ENCODE measurements at places on chromosomes 3 and 15.

DNA sequence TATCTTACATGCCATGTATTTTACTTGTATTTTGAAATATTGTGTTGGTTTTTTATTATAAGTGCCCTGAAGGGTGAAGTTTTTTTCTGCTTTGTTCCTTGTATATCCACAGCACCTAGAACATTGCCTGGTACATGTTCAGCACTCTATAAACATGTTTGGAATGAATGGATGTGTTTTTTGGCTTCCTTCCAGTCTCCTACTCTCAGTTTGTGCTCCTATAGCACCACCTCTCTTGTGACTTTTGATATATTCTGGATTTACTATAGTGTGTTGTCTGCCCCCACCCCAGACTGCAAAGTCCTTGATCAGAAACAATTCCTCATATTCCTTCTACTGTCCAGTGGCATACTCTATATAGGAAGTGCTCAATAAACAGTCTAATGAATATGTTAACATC is 60.6 kb downstream of the PLCL2 start:
- no peak for DNase-seq

DNA sequence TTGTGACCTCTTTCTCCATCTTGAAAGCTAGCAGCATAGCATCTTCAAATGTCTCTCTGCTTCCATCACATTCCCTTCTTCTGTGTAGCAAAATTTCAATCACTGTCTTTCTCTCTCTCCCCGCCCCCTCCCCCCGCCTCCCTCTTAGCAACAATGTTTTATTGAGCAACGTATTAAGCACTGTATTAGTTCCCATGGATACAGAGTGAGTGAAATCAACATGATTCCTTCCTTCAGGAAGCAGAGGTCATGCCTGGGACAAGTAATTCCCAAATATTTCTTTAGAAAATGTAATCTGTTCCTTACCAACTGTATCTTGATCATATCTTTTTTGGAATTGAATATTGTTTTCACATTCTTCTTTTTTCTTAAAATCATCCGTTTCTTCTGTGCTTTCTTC is 373.7 kb upstream of the NECTIN3 start:
- no peak for DNase-seq

- DNase-seq: no peak
Measured at GRCh38 chr15:94240480-94240879, 9.1 kb downstream of the MCTP2 start.

DNA sequence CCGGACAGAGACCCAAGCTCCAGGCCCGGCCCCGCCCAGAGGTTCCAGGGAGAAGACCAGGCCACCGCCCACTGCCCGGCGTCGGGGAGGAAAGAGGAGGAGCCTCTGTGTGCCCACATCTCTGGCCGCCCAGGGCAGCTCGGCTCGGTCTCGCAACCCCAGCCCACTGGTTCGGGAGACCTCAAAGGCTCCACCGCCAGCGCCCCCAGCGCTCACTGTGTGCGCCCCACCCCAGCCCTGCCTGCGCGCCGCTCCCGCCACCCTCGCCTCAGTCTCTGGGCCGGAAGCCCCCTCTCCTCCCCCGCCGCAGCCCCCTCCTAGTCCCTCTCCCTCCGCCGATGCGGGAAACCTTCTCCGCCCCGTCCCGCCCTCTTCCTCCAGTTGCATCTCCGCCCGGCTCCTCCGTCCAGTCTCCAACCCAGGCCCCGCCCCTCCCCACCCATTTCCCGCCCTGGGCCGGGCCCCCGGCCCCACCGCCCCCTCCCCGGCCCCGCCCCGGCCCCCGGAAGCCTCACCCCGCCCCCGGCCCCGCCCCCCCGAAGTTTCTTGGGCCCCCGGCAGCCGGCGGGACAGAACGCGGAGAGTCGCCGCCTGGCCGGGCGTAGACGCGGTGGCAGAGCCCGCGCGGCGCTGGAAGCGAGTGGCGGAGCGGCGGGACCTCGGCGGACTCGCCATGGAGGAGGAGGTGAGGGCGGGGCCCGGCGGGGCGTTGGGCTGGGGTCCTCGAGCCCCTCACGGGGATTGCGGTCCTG is at the start of gene PLEKHO2:
PLEKHO2 (plus strand) TSS at position 572 of the 752 bp plus-strand sequence; CDS start at position 674, 102 bp downstream.
- peak; percentile 92 for DNase-seq

DNA sequence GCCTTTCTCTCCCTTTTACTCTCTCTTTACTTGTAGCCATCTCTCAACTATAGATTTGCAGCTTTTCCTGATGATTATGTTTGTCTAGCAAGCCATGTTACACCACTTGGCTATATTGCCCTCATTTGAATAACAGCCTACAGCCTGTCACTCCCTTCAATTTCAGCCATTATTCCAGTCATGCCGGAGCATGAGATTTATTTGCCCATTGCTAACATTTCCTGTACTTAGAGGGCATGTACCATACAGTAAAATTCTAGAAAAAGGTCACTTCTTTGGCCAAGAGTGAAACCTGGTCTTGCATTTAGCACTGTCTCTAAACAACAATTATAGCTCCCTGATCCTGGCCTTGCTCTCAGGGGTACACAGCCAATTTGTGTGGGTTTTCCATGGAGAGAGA is 221.7 kb upstream of the TMC3 start:
- no peak for DNase-seq

DNA sequence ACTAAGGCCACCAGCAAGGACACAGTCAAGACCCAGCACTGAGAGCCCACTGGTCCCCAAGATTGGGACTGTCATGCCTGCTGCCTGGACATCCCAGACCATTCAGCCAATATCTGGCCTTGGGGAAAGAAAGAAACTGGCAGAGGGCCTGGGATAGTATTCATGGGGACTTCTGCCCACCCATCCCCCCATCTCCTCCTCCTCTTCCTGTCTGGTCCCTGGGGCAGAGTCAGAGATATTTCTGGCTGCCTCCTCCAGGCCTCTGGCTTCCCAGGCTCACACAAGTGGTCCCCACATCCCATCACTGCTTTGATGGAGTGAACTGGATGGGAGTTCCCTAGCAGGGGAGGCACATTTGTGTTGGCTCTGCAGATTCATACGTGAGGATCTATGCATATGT is 4.2 kb upstream of the RASL12 start:
- DNase-seq: no peak

DNA sequence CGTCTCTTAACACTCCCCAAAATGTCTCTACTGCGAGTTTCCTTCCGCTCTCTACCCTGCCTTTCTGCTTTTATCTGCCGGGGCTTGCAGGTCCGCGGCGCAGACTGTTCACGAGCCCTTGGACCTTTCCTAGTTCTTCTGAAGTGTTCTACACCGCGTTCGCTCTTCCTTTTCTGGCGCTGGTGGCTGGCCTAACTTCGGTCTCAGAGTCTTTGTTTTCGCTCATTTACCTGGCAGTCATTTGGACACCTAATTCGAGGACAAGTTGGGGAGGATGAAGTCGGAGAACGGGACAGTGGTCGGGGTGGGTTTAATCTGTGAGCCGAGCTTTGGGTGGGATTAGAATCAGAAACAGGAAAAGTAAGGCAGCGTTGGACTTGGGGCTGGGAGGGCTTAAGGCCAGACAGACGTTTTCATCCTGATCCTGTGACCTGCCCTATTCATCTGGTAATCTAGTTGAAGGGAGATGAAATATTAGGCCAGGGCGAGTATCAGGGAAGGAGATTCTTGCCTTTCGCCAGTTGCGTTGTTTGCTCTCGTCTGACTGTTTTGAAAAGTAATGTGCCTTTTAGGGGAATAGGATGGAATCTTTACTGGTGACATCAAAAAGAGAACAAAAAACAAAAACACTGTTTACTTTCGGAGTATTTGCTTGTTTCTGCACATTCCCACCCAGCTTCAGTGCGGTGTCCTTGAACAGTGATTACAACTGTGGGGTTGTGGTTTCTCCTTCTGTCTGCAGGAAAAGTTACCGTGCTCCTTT is 1.8 kb downstream of the DIPK2A start:
- no peak for DNase-seq

DNA sequence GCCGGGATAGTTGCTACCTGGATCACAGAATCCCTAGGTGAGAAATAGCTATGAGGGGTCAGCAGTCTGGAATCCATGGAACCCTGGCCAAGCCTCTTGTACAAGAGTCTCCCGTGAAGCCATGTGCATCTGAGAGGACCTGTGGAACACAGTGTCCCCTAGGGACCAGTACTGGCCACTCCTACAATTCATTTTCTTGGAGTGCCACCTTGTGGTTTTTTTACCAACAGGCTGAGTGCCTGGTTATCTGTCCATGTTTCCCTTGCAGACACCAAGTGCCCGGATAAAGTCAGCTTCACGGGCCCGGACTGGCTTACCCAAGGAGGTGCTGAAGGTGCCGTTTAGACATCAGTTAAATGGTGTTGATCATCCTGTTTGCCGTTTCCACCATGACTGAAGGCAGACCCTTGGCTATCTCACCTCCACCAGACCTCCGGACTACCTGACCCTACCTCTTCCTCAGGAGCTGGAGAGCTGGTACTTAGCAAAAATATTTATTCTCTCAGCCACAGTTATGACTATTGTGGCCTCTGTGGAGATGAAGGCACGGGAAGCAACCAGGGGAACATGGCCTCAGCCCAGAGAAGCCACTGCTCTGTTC is 93.9 kb downstream of the RBPMS2 start:
- no peak for DNase-seq

DNA sequence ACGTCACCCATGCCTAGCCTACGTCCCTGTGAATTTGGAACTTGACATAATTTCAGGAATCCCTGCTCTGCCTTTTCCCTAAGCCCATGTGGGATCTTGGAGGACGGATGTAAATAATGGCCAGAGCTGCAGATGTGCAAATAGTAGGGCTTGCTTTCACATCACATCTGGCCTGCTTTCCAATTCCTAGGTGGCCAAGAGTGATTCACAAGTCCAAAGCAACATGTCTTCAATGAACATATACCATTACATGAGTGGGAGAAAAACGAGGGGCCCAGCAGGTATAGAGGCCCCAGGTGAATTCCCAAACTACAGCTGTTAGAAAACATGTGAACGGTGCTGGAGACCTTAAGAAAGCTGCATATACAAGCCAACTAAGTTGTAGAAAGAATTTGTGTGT is 214.6 kb downstream of the MAGI1 start:
- no peak for DNase-seq

- no peak for DNase-seq
Measured at GRCh38 chr3:150757364-150757763, 5.6 kb downstream of the SIAH2 start.

DNA sequence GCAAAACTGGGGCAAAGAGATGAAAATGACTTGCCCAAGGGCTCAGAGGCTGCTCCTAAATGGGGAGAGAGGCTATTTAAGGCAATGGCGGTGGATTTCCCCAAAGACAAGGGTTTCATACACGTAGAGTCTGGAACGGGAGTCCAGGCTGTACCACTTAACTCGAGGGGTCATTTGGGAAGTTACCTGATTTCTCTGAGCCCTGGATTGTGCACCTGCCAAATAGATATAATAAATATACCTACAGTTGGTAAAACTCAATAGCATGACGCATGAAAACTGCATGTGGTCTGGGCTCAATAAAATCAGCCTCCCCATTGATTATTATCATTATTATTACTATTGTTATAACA is 1.3 kb upstream of the ITPR1 start:
- no peak for DNase-seq

DNA sequence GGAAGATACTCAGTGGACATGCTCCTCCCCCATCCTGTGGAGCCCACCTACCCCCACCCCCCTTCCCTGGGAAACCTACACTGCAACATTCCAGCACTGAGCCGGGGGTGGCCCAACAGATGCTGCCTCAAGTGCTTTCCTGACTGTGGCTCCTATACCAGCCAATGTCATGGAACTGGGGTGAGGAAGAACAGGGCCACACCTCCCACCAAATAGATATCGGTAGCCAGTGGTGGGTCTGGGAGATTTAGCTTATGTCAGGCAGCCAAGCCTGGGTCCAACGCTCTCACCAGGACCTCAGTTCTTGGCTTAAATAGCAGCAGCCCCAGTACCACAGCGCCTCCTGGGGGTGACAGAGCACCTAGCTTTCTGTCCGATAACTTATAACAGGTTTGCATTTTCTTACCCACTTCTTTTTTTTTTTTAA is 30.3 kb downstream of the CDC25A start:
- peak; percentile 61 for DNase-seq

DNA sequence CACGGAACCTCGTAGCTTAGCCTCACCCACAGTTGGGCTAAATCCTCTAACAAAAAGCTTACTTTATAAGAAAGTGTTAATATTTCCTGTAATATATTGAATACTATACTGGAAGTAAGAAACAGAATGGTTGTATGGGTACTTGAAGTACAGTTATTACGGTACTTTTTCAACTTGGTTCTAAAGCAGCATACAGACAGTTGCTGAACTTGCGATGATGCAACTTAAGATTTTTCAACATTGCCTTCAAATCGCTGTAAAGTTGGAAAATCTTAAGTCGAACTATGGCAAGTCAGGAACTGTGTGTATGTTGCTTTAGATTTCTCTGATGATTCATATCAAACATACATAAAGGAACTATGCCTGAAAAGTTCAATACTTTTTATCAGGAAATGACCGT is 204.4 kb upstream of the C2CD4B start:
- DNase-seq: no peak

DNA sequence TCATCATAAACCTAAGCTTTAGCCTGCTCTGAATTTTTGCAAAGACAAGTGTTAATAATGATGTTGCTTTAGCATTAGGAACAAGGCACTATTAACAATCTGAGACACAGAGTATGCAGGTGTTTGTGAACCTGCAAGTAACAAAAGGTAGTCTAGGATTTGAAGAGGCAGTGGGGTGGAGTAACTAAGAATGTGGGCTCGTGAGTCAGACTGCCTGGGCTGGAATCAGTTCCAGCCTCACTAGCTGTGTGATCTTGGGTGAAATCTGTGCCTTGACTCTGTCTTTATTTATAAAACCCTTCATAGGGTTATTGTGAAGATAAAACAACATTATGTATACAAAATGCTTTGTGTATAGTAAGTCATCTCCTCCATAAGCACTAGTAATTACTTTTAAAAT is 610.6 kb upstream of the CFAP20DC start:
- no peak for DNase-seq

- peak; percentile 85 for DNase-seq
Measured at GRCh38 chr15:78739996-78740903, 71.0 kb downstream of the ADAMTS7 start.

GRCh38 chr3:160245261-160245800 is 20.1 kb downstream of the C3orf80 start:
- DNase-seq: no peak

DNA sequence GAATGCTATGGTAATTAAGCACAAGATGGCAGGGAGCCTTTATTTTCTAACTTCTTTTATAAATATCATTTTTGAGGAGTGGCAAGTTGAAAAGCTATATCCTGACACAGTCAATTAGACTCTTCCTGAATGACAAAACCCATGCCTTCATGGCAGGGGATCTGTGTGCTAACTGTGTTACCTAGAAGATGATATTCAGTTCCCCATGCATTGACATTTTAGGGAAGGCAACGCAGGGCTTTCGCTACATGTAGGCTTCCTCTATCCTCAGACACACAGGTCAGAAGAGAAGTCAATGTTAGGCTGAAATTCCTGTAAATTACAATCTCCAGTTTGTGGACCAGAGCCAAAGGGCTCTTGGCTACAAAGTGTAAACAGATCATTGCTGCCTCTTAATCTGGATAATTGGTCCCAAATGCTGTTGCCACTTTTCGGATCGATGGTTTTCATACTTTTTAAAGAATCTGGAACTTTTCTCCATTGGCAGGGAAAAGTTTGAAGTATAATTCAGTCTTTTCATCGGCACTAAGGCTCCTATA is 22.6 kb upstream of the NR2F2 start:
- no peak for DNase-seq
